A549 treated with DMSO at 1 μM for 4 hours (cell line): ENCODE measurements at places on chromosomes 2 and 18. TPM values are rescaled to one million over a fixed set of nuclear protein-coding genes. Genes with fewer than 3 reads are reported as not detected.

The CTNNA2 gene
- 0.17 to 0.52 TPM (median 0.22 TPM) in 5 replicates for total RNA-seq

The OR6B2 gene
- total RNA-seq: not detected in 5 replicates

The SRD5A2 gene
- 0.02 to 0.04 TPM (median 0.03 TPM) in 4 of 5 replicates, not detected in the other for total RNA-seq

The MATN3 gene
- 8.9 to 15.9 TPM (median 12.6 TPM) in 5 replicates for total RNA-seq

The STRADB gene
- total RNA-seq: 19.9 to 24.3 TPM (median 23.2 TPM) in 5 replicates

The ONECUT2 gene
- 0.31 to 0.63 TPM (median 0.57 TPM) in 5 replicates for total RNA-seq

The CFAP53 gene
- total RNA-seq: 0.27 to 0.50 TPM (median 0.33 TPM) in 5 replicates

The LBX2 gene
- total RNA-seq: 3.5 to 4.6 TPM (median 4.1 TPM) in 5 replicates

The FIGN gene
- 1.6 to 3.3 TPM (median 2.2 TPM) in 5 replicates for total RNA-seq

The TLX2 gene
- total RNA-seq: 0.14 to 0.43 TPM (median 0.25 TPM) in 5 replicates

The TLK1 gene
- 20.9 to 28.5 TPM (median 26.4 TPM) in 5 replicates for total RNA-seq

The TMEM200C gene
- total RNA-seq: 0.01 TPM in 1 of 5 replicates, not detected in the others

The ST6GAL2 gene
- total RNA-seq: 16.7 to 28.3 TPM (median 24.1 TPM) in 5 replicates

The SAG gene
- not detected in 5 replicates for total RNA-seq

The CPLX4 gene
- not detected in 5 replicates for total RNA-seq

The PLGLB1 gene
- 0.19 to 1.2 TPM (median 0.92 TPM) in 4 of 5 replicates, not detected in the other for total RNA-seq

The PLEK gene
- total RNA-seq: not detected in 5 replicates

The NEU2 gene
- total RNA-seq: not detected in 5 replicates

The ZNF396 gene
- total RNA-seq: 0.65 to 0.91 TPM (median 0.78 TPM) in 5 replicates

The PLCD4 gene
- 0.26 to 0.69 TPM (median 0.31 TPM) in 5 replicates for total RNA-seq

The SPP2 gene
- total RNA-seq: not detected in 5 replicates

The RNU2-63P gene
- not detected in 5 replicates for total RNA-seq

The ATG16L1 gene
- total RNA-seq: 49.2 to 59.4 TPM (median 51.6 TPM) in 5 replicates

The CRYBA2 gene
- 0.18 TPM in 1 of 5 replicates, not detected in the others for total RNA-seq

The SNORC gene
- total RNA-seq: 5.4 to 13.3 TPM (median 10.3 TPM) in 5 replicates

The DNAJC5G gene
- not detected in 5 replicates for total RNA-seq

The LRRTM4 gene
- total RNA-seq: not detected in 5 replicates

The C2orf80 gene
- not detected in 5 replicates for total RNA-seq

The SLC25A52 gene
- total RNA-seq: not detected in 5 replicates

The SLC1A4 gene
- total RNA-seq: 10.9 to 12.4 TPM (median 11.9 TPM) in 5 replicates

The FSHR gene
- total RNA-seq: not detected in 5 replicates

The RNF125 gene
- 0.24 to 0.53 TPM (median 0.35 TPM) in 5 replicates for total RNA-seq

The MC2R gene
- total RNA-seq: not detected in 5 replicates

The ACMSD gene
- total RNA-seq: not detected in 5 replicates

The TFCP2L1 gene
- total RNA-seq: 0.78 to 0.94 TPM (median 0.89 TPM) in 5 replicates
